ENCODE measurements at places on chromosomes 7 and 10. TPM values are rescaled to one million over a fixed set of nuclear protein-coding genes. Genes with fewer than 3 reads are reported as not detected.
A peak's percentile ranks its signal among the peaks of the same experiment; 100 is the strongest.

The RET gene
- 0.33 TPM for total RNA-seq

GRCh38 chr10:58064714-58065528 is 202.8 kb downstream of the IPMK start:
- H3K4me1 ChIP-seq, result no peaks in the 10 kb centered on the region
- no peaks in the 10 kb centered on the region for H3K36me3 ChIP-seq
- peak; percentile 37 for DNase-seq

The ANKRD7 gene
- total RNA-seq, result not detected

DNA sequence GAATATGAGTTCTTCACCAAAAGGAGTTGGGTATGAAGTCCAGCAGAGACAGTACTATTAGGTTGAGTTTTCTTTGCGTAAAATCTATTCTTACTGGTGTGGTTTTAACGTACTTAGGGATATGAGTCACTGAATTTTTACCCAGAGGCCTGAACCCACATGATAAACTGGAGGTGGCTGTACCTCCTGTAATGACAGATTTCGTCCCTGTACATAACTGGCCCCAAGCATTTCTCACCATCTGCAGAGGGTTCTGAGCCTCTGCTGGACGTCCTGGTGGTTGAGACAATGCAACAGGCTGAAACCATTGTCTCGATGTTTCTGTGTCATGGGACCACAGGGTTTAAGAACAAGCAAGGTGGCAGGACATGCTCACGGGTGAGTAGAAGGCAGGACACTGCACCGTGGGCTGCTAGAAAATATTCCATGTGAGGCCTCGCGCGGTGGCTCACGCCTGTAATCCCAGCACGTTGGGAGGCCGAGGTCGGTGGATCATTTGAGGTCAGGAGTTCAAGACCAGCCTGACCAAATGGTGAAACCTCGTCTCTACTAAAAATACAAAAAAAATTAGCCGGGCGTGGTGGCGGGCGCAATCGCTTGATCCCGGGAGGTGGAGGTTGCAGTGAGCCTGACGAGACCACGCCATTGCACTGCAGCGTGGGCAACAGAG is 233.9 kb downstream of the DNAJB6 start:
- no peak overlapping the region for H3K4me3 ChIP-seq
- H3K4me1 ChIP-seq, result no peaks in the 10 kb centered on the region
- no peaks in the 10 kb centered on the region for H3K36me3 ChIP-seq
- peaks cover 8% of the 10 kb centered on the region for H3K27me3 ChIP-seq
- no peak for DNase-seq
- no peak overlapping the region for H3K27ac ChIP-seq

DNA sequence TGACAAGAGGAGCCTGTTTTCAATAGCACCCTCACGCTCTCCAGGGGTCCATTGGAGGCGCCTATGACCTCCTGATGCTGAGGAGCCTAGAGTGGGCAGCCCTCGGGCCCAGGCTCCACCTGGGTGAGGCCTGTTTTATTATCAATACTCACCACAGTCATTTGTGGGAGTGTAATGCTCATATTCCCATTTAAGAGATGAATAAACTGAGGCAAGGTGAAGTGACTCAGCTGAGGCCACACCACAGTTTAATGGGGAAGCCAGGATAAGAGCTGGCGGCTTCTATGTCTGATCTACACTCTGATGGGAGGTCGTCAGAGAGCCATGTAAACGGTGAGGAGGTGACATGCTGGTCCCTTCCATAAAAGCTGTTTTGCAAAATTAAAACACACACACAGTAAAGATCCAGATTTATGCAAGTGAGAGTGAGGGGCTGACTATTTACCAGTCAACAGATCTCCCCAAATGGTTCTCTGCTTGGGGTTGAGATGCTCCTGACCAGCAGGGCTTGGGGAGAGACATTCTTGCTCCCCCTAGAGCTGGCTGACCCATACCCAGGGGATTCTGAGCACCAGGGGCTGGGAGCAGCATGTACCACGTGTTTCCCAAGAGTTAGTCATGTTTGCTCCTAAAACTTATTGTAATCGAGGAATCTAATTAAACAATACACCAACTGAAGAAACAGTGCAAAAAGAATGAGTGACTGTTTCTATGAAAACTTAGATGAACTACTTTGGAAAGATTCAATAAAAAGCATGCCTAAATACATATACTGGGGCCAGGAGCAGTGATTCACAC is 81.0 kb upstream of the INSIG1 start:
- peaks cover 25% of the 10 kb centered on the region for H3K4me1 ChIP-seq
- H3K4me3 ChIP-seq, result no peak overlapping the region
- no peaks in the 10 kb centered on the region for H3K27me3 ChIP-seq
- H3K36me3 ChIP-seq, result no peaks in the 10 kb centered on the region
- no peak overlapping the region for H3K27ac ChIP-seq

DNA sequence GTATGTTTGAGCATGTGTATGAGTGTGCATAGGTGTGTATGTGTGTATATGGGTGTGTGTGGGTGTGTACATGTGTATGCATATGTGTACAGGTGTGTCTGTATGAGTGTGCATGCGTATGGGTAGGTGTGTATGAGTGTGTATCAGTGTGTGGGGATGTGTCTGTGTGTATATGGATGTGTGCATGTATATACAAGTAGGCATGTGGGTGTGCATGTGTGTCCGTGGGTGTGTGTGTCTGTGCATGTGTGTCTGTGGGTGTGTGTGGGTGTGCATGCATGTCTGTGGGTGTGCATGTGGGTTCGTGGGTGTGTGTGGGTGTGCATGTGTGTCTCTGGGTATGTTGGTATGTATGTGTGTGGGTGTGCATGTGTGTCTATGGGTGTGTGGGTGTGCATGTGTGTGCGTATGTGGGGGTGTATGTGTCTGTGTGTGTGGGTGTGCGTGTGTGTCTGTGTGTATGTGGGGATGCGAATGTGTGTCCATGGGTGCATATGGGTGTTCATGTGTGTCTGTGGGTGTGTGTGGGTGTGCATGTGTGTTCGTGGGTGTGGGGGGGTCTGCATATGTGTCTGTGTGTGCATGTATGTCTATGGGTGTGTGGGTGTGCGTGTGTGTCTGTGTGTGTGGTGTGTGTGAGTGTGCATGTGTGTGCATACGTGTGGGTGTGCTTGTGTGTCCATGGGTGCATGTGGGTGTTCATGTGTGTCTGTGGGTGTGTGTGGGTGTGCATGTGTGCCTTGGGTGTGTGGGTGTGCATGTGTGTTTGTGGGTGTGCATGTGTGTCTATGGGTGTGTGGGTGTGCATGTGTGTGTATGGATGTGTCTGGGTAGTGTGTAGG is 20.6 kb downstream of the EMX2 start:
- H3K27ac ChIP-seq, result no peak overlapping the region
- H3K36me3 ChIP-seq, result no peaks in the 10 kb centered on the region
- DNase-seq, result no peak
- peaks cover 8% of the 10 kb centered on the region for H3K27me3 ChIP-seq
- H3K4me1 ChIP-seq, result no peaks in the 10 kb centered on the region
- H3K4me3 ChIP-seq, result no peak overlapping the region

DNA sequence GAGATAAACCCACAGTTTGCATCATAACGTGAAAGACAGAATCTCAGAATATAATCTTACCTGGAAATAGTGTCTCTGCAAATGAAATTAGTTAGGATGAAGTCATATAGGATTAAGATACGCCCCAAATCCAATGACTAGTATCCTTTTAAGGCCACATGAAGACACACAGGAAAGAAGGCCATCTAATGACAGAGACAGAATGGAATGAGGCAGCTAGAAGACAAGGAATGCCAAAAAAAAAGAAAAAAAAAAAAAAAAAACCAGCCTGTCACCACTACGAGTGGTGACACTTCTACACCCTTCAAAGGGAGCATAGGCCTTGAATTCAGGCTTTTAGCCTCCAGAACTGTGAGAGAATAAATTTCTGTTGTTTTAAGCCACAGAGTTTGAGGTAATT is 82.9 kb downstream of the HYCC1 start:
- DNase-seq, result no peak
- H3K27ac ChIP-seq, result no peak overlapping the region

DNA sequence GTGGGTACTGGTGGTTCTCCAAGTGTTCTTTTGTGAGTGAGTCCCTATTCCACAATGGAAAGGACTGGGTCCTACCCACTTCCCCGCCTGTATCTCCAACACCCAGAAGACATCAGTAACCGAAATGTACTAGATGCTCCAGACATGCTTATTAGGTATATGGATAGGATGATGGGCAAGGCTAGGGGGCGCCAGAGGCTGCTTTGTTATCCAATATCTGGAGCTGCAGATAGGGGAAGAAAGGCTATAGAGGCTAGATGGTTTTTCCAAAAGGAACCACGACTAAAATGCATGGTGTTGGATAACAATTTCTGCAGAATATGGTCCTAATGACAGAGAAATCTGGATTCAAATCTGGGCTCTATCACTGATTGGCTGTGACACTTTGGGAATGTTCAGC is 56.2 kb upstream of the TM9SF3 start:
- H3K4me3 ChIP-seq, result no peak overlapping the region
- peak overlapping the region; percentile 23 for H3K27ac ChIP-seq
- H3K4me1 ChIP-seq, result peaks cover 24% of the 10 kb centered on the region
- peaks cover 10% of the 10 kb centered on the region for H3K36me3 ChIP-seq
- DNase-seq, result peak; percentile 84
- H3K27me3 ChIP-seq, result no peaks in the 10 kb centered on the region

Measured in liver (tissue), 10 donors.